Stimulated activated CD8-positive, alpha-beta memory T cell treated with anti-CD3 and anti-CD28 coated beads, Interleukin-4, amount 100 ng/mL, for 4 hours (primary cell): ENCODE measurements at places on chromosomes 2 and 18.

DNA sequence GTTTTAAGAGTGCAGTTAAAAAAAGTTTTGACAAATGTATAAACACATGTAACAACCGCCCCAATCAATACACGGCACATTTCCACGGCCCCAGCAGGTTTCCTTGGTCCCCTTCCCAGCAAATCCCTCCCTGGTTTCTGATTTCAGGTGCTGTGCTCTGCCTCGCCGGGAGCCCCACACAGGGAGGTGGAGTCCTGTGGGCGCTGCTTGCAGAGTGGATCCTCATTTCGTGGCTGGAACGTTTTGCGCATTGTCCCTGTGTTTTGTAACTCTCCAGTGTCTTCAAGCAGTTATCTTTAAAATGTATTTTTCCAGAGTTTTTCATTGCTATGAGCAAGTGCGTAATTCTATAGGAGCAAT lies 124.8 kb downstream of the GALR1 start:
- no peak for DNase-seq

DNA sequence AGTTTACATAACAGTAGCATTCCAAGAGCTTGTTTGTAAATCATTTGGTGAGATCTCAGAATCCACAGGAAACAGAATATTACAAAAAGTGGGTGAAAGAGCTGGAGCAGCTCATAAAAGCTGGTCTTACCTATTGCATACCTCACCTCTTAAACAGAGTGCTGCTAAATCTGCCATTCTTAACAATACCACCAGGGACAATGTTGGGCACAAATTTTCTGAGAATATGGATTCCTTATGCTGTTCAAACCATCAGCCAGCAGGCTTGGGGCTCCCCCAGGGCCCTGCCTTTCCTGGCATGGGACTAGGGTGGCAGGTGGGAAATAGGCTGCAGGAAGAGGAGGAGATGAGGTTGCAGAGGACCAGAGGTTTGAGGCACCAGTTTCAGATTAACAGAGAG lies 55.6 kb downstream of the TGFA start:
- DNase-seq = no peak

DNA sequence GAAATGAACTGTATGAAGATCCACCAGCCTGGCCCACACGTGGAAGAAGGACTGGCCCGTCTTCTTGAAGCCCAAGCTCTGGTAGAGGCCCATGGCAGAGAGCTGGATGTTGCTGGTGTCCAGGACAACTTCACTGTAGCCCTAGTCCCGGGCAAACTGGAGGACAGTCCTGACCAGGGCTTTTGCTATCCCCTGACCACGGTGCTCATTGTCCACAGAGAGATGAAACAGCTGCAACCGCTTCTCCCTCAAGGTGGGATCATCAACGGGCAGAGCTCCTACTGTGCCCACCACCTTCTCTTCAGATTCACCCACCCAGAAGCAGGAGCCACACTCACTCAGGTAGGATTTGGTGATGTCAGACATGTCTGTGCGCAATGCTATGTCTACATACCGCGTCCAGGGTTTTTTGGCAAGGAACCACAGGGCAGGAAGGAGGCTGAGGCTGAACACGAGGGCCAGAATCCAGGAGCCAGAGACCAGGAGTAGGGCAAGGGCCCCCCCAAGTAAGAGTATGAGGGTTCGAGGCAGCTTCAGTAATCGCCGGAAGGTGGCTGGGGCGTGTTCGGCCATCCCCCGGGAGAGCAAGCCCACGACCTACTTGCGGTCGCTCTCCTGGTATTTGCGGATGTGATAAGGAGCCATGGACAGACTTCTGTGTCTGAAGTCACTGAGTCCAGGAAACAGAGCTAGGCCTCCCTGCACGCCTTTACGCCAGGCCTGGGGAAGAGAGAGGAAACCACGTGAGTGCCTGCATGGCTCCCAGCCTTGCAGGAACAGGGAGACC lies 36.3 kb downstream of the TPRKB start:
- no peak for DNase-seq

DNA sequence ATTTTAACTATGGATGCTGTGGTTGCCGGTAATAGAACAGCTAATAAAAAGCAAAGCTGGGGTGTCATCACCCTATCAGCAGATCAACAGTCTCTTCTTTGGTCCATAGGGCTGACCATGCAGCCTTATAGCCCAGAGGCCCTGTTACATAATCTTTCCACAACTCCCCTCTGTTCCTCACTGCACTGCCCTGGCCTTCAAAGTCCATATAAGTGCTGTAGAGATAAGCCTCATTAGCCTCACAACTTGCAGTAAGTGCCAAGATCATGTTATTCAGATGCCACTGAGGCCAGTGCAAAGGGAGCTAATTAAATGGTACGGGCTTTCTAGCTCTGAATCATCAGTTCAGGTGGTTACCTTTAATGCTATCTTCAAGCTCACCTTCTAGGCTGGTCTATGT lies 89.7 kb upstream of the CXCR4 start:
- DNase-seq = no peak

DNA sequence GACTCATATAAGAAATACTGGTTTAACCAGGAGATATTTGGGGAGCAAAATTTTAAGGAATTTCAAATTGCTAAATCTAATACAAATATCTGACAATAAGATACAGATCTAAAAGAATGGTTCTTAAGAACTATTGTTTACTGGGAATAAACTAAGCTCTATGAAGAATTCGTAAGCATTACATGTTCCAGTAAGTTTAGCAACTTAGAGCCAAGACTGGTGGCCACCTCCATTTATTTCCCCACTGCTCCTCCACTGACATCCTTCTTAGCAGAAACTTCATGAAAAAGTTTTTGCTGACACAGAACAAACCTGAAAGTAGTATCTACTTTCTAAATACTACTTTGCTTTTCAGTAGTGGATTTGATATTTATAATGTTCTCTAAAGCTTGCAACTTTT lies 83.0 kb downstream of the ACSL3 start:
- no peak for DNase-seq

DNA sequence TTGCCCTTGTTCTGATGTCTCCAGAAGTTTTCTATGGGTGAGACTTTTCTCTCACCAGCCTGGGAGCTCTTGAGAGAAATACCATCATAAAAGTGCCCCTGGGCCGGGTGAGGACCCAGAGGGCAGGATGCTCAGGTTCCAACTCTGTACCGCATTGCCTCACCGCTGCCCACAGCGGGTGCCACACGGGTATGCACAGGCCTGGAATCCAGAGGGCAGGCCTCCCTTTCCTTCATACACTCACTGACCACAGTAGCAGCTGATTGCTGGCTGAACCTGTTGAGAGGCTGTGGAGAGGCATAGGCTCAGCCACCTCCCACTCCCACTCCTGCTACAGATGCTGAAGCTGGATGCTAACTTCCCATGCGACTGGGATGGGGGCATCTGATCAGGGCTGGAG lies 293.8 kb downstream of the CYP26B1 start:
- no peak for DNase-seq

DNA sequence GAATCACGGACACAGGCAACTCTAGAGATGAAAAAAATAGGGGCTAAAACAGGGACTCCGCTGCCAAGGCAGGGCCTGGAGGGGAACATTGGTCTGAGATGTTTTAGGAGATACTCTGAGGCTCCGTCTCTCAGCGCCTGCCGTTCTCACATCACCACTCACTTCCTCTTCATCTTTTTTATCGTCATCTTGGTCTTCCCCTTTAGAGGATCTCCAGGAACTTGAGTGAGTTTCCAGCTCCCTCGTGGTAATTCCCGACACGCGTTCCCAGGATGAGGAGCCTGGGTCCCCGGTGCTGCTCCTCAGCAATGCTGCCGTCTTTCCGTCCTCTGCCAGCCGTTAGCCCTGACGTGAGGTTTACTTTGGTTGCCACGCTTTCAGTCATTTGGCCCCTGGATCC lies 16.1 kb downstream of the MLPH start:
- no peak for DNase-seq

GRCh38 chr2:157759855-157760254 lies 116.3 kb downstream of the ACVR1 start:
- no peak for DNase-seq

DNA sequence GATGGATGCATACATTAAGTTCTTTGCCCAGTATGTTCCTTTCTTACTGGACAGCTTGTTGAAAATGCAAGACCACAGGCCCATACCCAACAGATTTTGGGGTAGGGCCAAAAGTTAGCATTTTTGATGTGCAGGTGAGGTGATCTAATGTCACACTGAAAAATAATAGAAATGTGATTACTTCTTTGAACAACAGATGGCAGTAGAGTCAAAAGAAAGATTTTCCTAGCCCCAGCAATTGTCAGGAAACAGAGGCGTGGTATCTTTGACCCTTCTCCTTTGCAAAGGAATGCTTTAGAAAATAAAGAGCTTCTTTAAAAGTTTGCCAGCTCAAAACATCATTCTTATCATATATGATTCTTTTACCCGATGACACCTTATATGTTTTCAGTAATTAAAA lies 343.6 kb upstream of the SYT4 start:
- no peak for DNase-seq

DNA sequence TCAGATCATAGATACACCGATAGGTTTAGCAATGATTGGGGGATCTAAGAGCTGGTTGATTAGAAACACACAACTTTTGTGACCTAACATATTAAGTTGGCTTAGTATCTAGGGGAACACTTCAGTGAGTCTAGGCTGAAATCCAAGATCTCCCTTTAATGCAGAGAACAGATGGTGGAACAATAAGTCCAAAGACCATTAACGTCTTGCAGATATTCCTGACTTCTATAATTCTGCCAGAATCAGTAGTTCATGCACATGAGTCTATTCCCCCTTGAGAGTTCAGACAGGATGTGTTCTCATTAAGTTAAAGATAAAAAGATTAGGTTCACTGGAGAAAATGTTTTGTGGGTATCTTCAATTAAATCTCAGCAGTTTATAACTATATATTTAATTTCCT lies 506.5 kb downstream of the TSN start:
- DNase-seq = no peak

DNA sequence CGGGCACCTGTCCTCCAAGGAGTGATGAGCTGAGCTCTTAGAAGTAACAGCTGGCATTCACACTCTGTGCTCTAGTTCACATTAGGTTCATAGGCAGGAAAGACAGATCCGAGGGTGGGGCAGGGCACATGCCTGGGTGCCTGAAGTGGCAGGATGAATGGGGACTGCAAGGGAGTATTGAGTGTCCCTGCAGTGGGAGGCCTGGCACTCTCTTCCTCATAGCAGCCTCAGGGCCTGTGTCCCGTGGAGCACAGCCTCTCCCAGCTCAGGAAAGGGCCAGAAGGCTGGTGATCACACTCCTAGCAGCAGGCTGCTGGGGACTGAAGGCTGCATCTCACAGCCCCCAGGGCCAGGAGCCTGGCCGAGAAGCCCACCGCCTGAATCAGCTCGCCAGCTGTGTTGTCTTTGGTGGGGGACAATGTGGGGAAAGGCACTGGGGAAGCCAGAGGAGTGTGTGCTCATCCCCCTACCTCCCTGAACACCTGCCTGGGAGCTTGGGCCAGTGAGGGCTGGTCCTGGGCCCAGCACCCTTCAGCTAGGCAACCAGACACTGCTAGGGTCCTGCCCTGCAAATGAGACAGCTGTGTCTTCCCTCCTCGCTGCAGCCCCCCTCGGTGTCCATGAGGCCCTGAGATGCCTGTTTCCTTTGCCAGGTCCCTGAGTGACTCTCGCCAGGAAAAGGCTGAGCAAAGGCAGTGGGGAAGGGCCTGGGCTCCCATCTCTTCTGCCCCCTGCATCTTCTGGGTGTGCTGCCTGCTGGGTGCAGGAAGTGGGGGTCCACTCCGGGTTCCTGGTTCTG lies 48.2 kb upstream of the HS6ST1 start:
- no peak for DNase-seq

- DNase-seq = no peak
Observed at GRCh38 chr2:22487541-22487940, 897.4 kb upstream of the KLHL29 start.

GRCh38 chr2:233992513-233993217 lies 57.8 kb upstream of the SPP2 start:
- no peak for DNase-seq
